Activated T-cell treated with anti-CD3 and anti-CD28 coated beads, Interleukin-2, amount 50 U/mL, for 4 hours (primary cell): ENCODE measurements at places on chromosomes 6 and 20.

DNA sequence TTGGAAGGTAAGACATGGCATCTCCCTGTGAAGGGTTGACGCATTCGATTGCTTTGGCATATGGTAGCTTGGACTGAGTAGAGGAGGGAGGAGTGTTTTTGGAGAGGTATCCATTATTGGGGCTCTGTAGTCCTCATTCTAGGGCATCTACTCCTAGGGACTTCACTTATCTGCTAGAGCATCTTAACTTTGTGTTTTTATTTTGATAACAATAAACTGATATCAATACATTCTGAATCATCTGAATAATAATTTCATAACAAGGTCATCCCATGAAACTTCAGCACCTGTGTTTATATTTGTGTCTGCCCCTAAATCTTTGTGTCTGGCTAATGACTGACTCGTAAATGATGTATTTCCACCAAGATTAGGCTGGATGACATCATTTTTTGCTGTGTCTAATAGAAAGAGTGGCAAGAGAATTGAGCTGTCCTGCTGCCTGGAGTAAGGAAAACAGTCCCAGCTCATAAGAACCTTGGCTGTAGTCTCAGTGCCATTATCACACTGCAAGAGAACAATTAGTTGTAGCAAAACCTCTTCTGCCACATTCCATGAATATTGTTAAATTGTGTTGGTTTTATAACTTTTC, 288.5 kb downstream of the PRL start:
- no peak for DNase-seq

DNA sequence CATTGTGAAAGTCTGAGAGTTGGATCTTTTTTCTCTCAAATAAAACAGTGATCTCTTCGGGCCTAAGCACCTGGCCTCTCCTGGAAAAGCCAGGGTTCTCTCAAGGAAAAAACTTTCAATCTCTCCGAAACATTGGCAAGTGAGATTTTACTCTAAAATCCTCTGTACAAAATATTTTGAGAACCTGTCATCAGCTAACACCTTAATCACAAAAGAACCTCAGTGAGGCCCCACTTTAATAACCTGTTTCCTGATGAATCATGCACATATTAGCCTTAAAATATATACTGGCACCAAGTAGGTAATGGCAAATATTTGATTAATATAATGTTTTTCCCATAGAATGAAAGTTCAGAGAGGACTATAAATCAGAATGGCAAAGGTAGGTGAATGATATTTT, 177.9 kb downstream of the FRK start:
- DNase-seq: no peak

- no peak for DNase-seq
Measured at GRCh38 chr6:116133453-116133852, 7.5 kb upstream of the COL10A1 start.

GRCh38 chr6:155654474-155654873, 198.8 kb upstream of the NOX3 start:
- no peak for DNase-seq

DNA sequence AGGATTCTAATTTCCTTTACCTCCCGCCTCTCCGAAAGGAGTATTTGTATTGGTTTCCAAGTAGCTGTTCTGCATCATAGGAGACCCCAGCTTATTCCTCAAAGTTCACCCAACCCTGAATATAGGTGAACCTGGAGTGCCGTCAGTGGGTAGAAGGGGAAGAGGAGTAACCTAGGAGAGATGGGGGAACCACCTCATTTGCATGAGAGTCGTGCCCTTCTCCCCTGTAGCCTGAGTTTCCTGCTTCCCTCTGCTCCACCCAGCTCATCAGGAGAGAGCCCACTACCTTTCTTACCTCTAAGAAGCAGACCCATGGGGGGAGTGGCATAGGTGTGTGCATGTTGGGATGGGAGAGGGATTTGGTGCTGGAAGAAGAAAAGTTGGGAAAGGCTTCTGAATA, 17.3 kb upstream of the WFDC2 start:
- DNase-seq: no peak

- DNase-seq: no peak
Measured at GRCh38 chr6:31792761-31793171, 2.8 kb downstream of the VARS1 start.

DNA sequence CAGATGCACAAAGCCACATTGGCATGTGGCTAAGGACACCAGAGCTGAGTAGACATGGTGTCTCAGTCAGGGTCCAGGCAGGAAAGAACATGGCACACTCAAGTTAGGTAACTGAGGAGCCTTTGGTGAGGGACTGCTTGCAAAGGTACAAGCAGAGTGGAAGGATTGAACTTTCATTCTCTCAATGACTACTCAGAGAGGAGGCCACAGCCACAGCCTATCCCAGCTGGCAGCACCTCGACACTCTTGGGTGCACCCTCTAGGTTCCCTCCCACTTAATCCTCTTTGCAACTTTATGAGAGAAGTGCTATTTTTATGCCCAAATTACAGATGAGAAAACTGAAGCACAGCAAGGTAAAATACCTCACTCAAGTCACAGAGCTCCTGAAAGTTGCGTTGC, 73.4 kb downstream of the ISM1 start:
- no peak for DNase-seq
